ENCODE measurements at places on chromosomes 13 and 19.

DNA sequence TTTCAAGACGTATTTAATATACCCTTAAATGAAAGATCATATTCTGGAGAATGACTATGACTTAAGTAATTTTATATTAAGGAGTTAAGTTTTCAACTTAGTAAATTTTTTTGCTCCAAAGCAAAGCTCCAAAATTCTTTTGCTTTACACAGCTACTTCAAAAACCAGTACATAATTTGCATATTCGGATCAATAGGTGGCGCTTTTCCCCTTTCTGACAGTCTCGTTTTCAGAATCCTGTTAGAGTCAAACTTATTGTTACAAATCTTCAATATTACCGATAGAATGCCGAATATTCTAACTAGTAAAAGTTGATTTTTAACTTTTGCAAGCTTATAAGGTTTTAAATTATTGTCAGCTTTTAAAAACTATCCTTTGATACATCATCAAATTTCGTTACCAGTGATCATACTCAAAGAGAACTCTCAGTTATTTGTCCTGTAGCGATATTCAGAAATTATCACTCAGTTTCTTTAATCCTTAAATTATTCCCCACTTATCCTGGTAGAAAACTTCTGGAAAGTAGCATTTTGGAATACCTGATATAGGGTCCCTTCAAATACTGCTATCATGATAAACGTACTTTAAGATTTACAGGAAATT, 852.7 kb upstream of the KLHL1 start:
- DNase-seq = no peak

GRCh38 chr19:17429641-17430113, 9.8 kb downstream of the MVB12A start:
- no peak for DNase-seq

DNA sequence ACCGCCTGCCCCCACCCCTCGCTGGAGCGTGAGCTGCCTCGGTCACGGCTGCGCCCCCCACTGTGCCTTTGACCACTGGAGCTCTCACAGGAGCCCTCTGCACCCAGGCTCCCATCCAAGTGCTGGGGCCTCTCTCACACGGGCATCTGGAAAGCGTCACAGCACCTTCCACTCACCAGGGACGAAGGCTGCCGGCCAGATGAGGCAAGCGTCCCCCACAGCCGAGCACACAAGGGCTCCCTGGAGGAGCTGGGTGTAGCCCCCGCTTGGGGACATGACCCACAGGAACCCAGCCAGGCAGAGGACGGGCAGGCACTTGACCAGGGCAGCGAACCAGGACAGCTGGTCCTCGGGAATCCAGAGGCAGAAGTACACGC, 560 bp downstream of the TMEM86B start:
- DNase-seq = no peak

GRCh38 chr19:16897029-16897855, 8.4 kb downstream of the F2RL3 start:
- DNase-seq = peak; percentile 63

DNA sequence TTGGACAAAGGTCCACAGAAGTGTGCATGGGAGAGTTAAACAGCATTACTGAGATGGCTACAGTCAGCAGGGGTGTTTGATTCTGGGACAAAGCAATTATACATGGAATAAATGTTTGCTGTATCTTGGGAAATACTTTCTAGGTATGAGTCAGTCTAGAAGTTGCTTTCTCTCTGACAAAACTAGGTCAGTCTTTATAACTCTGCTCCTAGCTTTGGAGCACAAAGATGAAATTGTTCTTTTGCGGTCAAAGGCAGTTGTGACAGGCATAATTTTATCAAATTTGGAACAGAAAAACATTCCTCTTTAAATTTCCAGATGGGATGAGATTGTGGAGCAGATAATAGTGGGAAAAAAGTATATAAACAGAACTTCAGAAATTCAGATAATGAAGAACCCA, 1045.4 kb upstream of the MIR17HG start:
- no peak for DNase-seq

- DNase-seq = no peak
Observed at GRCh38 chr13:25945596-25945995, 106.2 kb downstream of the SHISA2 start.

DNA sequence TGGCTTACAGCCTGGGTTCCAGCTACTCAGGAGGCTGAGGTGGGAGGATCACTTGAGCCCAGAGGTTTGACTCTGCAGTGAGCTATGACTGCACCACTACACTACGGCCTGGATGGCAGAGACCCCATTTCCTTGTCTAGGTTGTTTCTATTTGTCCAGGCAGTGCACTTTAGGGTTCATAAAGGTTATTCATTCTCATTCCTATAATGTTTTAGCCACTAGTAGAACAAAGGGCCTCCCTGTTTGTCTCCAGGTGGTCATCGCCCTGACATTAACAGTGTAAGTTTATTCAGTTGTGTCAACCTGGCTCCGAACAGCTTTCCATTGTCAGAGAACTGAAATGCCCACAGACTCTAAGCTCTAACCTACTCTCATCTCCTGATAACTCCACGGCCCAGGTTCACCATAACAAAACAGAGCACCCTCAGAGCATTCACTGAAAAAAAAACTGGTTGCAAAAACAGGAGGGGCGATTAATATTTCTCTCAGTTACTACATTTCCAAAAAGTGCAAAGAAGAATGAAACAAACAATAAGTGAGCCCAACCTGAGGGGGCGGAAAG, 37.1 kb downstream of the SMAD9 start:
- DNase-seq = no peak

DNA sequence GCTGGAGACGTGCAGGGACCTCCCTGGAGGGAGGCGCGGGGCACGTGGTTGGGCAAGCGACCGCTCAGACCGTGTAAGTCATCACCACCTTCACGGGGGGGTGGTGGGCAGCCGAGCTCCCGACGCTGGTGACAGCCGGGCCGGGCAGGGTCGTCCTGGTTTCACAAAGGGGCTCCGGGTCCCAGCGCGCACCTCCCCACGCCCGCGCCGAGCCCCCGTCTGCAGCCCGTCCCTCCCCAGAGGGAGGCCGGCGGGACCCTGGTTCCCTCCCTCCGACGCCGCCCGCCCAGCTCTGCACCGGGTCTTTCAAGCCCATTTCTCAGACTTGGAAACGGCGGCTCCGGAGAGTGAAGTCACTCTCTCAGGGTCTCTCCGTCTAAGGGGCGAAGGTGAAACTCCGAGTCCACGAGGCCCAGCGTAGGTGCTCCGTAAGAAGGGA, 729 bp upstream of the ARID3A start:
- DNase-seq = peak; percentile 81

- no peak for DNase-seq
Observed at GRCh38 chr19:920051-920864, 3.1 kb downstream of the KISS1R start.

- DNase-seq = no peak
Observed at GRCh38 chr19:1102407-1103131, 1.2 kb upstream of the GPX4 start.

GRCh38 chr13:97403893-97404750, 29.8 kb upstream of the RAP2A start:
- no peak for DNase-seq

- no peak for DNase-seq
Observed at GRCh38 chr19:17081672-17082630, 6.4 kb downstream of the MYO9B start.

All from iPS DF 19.7 (cell line).